ENCODE measurements at places on chromosomes 13 and 19.

GRCh38 chr13:106573284-106573846 is 5.4 kb upstream of the ARGLU1 start:
- no peak for DNase-seq

DNA sequence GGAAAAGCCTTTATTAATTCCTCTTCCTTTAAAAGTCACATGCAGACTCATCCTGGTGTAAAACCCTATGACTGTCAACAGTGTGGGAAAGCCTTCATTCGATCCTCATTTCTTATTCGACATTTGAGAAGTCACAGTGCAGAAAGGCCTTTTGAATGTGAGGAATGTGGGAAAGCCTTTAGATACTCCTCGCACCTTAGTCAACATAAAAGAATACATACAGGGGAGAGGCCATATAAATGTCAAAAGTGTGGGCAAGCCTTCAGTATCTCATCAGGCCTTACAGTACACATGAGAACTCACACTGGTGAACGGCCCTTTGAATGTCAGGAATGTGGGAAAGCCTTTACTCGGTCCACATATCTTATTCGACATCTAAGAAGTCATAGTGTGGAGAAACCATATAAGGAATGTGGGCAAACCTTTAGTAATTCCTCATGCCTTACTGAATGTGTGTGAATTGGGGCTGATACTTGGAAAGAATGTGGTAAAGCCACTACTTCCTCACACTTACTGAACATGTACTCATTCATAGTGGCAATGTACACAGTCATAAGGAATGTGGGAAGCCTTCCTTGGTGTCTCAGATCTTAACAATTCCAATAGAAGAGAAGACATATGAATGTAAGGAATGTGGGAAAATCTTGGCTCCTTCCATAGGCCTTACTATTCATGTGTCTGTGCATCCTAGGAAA is 18.8 kb downstream of the ZNF559 start:
- no peak for DNase-seq

DNA sequence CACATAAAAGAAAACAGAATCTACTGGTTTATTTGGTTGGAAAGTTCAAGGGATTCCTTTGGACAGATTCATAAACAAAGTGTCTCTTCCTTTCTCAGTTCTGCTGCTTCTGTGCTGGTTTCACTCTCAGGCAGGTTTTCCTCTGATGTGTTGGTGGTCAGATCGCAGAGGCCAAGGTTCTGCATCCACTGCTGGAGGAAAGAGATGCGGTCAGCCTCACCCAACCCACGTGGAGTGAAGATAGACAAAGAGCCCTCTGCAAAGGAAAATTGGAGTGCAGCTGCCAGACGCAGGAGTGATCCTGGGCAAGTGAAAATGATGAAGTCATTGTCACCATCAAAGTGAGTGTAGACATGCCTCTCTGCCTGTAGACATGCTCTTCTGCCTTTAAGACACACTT is 352.0 kb downstream of the TSHZ3 start:
- no peak for DNase-seq

GRCh38 chr19:51821456-51821855 is 26.5 kb downstream of the FPR3 start:
- no peak for DNase-seq

DNA sequence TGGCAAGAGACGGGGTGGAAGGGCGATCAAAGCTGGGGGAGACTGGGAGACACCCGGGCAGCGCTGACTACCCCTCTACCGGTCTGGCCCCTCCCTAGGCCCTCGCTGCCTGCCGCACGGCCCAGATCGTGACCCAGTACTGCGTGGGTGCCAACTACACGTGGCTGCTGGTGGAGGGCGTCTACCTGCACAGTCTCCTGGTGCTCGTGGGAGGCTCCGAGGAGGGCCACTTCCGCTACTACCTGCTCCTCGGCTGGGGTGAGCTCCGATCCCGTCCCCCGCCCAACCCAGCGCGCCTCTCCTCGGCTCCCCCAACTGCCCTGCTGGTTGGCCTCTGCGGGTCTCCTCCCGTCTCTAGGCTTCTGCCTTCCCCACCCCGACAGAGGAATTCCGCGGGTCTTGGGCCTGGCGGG is 8.8 kb downstream of the GIPR start:
- peak; percentile 58 for DNase-seq

DNA sequence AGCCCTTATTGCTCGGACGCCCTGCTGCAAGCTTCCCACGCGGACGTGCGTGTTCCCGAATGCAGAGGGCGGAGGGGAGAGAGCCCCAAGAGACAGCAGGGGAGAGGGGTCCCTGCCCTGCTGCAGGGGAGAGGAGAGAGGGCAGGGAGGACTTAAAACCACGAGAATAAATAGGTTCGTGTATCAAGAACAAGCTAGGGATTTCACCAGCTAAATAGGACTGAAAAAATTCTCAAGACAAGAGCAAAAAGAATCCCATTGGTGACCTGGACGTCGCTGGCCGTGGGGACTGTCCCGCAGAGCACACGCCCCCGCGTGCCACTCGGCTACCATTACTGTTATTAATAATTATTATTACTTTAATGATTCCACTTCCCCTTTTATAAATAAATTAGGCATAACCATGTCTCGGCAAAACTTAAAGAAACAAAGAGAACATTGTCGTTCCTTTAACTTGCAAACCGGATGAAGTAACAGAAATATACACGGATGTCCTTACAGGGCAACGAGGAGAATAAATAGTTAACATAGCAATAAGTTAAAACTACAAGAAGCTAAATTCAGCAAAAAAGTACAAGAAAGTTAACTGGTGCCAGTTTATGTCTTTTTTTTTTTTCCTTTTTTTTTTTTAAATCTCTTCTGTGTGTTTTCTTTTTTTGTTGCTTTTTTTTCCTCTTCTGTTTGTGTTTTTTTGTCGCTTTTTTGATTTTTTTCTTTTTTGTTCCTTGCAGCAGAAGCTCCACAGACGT is 16.6 kb downstream of the PRKCSH start:
- DNase-seq, result no peak

- no peak for DNase-seq
Measured at GRCh38 chr13:88288326-88288725, 617.2 kb downstream of the SLITRK5 start.

DNA sequence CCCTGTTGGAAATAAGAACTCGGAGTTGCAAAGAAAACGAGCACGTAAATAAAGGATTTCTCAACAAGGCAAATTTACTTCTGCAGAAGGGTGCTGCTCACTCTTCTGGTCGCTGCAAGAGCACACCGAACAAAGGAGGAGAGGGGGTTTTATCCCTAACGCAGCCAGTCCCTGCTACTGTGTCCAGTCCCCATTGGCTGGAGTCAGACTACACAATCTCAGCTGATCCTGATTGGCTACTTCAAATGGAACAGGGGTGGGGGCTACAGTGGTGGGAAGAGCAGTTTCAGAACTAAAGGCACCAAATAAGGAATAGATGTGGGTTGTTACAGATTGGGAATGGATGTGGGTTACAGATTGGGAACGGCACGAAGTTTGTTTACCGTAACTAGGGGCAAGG is 63.9 kb upstream of the MCF2L start:
- no peak for DNase-seq

DNA sequence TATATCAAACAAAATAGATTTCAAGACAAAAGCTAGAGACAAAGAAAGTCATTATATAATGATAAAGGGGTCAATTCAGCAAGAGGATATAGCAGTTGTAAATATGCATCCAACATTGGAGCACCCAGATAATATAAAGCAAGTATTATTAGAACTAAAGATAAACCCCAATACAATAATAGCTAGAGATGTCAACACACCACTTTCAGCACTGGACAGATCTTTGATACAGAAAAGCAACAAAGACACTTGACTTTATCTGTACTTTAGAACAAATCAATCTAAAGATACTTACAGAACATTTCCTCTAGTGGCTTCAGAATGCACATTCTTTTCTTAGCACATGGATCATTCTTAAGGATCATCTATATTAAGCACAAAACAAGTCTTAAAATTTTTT is 59.1 kb upstream of the TEX29 start:
- DNase-seq, result no peak

DNA sequence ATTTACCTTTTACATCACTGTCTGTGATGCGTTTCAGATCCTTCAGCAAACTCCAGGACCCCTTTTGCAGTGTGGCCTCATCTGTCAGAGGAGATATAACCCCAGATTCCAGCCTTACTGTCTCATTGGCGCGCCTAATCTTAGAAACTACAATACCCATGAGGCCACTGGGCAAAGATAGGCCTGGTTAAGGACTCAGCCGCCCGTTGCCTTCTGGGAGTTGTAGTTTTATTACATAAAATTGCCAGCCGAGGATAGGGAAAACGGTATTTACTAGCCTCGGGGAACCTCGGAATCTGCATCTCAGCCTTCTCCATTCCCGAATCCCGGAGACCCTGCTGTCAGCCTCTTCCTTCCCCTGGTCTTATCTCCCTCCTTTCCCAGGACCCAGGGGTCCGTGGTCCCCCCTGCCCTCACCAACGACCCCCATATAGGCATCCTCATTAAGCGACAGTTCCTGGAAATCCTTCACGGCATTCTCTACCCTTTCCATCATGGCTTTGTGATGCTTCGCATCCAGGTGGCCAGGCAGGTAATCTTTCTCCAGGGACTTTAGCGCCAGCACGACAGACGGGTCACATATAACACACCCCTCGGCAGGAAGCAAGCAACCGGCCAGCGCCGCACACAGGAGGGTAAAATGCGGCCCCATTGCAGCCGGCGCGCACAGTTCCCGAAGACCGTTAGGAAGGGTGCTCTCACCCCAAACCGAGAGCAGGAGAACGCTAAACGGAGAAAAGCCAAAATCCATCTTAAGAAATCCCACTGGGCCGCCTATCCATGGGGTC is 1.3 kb downstream of the IZUMO1 start:
- DNase-seq, result peak; percentile 51

- no peak for DNase-seq
Measured at GRCh38 chr13:44549476-44549875, 26.7 kb downstream of the TSC22D1 start.

DNA sequence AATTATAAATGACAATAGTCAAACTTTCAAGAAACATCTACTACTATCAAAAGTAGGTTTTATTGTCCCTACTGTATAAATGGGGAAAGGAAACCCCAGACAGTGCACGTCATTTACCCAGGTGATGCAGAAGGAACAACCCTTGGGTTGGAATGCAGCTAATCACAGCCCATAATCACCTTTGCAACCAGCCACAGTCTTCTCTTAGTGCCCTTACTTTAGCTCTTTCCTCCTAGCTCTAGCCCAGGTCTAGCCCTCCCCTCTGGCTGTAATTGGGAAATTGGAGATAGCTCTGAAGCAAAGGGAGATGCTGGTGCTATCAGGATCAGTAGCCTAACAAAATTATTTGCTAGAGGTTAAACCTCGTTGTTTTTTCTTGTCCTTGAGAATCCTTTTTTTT is 25.5 kb upstream of the TSC22D1 start:
- DNase-seq, result no peak

DNA sequence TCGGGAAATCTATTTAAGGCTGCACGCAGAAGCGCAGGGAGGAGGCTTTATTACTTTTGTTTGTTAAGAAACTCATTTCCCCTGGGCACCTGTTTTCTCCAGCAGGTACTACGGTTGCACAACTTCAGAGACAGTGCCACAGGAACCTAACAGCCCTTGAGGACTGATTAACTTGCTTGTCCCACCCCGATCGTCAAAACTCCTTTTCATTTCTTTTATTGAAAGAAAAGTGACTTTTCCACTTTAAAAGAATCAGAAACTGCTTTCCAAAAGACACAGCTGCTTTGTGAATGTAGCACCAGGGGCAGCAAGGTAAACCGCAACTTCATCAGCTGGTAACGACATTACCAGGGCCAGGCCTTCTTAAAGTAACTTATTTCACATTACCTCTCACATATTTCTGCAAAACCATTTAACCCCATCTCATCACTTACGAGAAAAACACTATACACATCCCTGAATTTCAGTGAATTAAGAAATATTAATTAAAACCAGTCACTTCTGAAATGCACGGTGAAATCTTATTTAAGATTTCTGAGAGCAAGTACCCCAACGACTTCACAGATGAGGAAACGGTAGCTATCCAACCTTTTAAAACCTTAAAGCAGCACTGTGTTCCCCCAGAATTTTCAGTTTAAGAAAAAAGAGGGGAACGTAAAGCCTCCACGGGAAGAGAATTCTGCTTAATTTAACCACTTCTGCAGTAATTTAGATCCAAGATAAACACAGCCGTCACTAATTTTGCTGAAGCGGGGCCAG is 1.4 kb downstream of the ANKRD10 start:
- no peak for DNase-seq

- no peak for DNase-seq
Measured at GRCh38 chr19:53849237-53849676, 18.4 kb upstream of the MYADM start.

GRCh38 chr19:49786376-49786820 is 19.6 kb downstream of the AP2A1 start:
- no peak for DNase-seq

DNA sequence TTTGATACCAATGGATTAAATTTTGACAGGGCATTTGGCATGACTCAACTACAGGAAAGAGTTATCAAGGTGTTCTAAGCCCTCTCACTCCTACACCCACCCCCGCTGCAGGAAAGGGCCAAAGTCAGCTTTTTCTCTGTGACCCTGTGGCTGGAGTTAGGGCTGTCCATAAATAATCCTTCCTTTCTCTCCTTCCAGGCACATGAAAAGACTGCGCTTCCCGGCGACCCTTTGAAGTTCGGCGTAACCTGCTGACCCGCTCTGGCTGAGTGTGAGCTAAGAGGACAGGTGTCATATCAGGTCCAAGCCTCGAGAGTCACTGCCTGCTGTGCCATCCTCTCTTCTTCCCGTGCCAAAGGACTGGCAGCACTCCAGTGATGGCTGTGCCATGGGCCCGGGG is 25.6 kb downstream of the ZNF114 start:
- DNase-seq, result no peak

GRCh38 chr19:8259142-8259921 is 48.8 kb downstream of the CD320 start:
- DNase-seq, result no peak

DNA sequence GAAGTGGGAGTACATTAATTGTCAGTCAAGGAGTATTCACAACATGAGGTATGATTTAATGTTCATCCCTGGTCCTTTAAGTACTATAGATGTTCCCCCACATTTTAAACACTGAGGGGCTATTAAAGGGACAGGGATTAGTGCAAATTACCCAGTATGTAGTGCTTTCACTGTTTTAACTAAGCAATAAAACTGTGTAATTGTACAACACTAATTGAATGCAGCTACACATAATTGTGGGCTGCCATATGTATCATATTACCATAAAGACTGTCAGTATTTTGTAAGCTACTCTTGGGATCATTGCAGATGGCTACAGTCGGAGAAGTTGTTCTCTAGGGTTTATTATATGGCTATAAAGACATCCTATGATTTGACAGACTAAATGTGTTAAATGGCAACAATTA is 316.6 kb downstream of the DCLK1 start:
- no peak for DNase-seq
